Tibial artery (tissue), 4 donors: ENCODE measurements at places on chromosomes 2 and 18.

GRCh38 chr2:142965443-142965842 lies 88.0 kb downstream of the KYNU start:
- DNase-seq = no peak

DNA sequence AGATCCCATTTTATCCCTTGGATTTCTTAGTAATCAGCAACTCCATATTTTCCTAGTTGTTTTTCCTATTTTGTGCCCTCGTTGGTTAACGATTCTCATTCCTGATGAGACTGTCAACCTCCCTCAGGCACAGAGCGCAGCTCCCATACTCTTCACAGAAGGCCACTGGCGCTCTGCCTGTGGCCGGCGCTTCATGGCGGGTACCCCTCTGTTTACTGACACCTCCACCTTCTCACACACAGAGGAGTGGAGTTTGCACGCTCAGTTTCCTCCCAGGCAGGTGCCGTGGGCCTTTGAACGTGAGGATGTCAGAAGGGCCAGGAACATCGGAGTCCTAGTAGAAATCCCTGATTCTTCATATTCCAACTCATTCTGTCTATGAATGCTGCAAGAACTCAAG lies 139.0 kb downstream of the MBP start:
- DNase-seq = no peak

- no peak for DNase-seq
These were observed 20.2 kb upstream of the DYNC1I2 start for GRCh38 chr2:171667041-171667440.

DNA sequence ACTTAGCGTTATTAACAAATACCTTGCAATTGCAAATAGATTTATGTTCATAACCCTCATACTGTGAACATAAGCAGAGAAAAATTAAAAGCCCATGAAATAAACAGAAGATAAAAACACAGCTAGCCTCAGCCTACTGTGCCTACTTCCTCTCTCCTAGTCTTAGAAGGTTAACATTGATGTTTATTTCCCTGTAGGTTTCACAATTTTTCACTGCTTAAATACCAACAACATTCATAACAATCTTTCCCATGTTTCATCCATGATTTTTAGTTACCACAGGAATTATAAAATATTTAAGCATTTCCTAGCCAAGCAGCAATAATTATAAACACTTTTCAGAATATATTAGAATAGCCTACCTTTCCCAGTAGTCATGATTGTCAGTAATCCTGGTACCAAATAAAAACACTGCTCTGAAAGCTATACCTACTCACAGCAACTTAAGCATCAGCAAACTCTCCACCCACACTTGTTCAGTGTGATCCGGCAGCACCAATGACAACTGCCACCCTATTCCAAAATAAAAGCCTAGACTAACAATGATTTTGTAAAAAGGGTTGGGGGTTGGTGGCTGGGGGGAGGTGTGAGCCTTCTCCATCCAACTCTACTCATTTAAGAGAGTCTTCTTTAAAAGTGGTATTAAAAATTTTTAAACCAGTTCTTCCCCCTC lies 40.6 kb upstream of the RNU4ATAC start:
- no peak for DNase-seq

DNA sequence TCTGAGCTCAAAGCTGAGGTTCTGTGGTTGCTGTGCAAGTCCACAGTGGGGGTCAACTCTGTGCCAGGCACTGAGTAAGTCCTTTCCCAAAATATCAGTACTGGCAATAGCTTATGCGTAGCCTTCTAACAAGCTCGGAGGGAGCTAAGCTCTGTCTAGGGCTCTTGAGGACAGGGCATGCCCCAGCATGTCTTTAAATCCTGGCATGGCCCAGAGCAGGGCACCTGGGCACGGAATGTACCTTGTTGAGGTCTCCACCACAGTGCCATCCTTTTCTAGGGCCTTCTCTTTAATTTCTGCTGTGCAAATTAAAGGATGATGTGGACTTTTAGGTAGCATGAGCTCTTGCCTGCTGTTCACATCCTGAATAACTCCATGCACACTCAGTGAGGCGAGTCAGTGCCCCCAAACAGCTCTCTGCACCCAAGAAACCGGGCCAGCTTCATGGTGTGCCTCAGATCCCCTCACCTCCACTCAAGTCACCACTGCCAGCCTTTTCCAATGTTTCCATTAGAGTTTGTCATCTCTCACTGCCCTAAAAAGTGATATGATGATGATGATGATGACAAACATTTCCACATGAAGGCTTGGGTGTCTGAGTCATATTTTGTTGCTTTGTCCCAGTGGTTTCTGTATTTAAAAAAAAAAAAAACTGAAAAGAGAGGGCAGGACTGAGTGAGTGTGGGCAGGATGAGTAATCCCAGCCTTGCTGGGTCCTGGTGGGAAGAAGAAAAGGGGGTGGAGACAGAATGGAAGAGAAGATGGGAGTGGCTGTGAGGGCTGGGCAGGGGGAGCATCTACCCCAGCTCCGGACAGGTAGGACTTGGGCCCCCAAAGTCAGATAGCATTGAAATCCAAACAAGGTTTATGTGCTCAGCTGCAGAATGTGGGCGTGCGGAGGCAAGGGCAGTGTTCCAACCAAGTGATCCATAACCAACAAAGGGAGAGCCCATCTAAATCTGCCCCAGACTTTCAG lies 78.9 kb downstream of the ZBTB7C start:
- no peak for DNase-seq

GRCh38 chr2:47127862-47128543 lies 27.1 kb downstream of the STPG4 start:
- DNase-seq = no peak

GRCh38 chr2:129711816-129712675 lies 267.4 kb upstream of the RAB6C start:
- no peak for DNase-seq

- DNase-seq = no peak
These were observed 500.2 kb downstream of the EIPR1 start for GRCh38 chr2:2877427-2877826.

DNA sequence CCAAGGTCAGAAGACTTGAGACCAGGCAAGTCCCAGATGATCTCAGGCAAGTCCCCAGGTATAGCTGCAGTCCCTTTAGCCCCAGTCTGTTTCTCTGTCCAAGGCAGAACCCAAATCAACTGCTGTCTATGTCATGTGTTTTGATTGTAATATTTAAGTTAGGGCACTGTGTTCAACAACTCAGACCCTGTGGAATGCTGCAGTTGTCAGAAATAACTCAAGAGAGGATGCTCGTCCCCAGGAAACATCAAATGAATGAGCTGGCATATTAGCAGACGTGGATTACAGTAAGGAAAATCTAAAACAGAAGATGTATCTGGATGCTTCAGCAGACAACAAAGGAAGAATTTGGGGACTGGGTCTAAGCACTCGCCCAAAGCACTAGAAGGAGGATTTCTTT lies 70.1 kb downstream of the BCL11A start:
- DNase-seq = no peak

DNA sequence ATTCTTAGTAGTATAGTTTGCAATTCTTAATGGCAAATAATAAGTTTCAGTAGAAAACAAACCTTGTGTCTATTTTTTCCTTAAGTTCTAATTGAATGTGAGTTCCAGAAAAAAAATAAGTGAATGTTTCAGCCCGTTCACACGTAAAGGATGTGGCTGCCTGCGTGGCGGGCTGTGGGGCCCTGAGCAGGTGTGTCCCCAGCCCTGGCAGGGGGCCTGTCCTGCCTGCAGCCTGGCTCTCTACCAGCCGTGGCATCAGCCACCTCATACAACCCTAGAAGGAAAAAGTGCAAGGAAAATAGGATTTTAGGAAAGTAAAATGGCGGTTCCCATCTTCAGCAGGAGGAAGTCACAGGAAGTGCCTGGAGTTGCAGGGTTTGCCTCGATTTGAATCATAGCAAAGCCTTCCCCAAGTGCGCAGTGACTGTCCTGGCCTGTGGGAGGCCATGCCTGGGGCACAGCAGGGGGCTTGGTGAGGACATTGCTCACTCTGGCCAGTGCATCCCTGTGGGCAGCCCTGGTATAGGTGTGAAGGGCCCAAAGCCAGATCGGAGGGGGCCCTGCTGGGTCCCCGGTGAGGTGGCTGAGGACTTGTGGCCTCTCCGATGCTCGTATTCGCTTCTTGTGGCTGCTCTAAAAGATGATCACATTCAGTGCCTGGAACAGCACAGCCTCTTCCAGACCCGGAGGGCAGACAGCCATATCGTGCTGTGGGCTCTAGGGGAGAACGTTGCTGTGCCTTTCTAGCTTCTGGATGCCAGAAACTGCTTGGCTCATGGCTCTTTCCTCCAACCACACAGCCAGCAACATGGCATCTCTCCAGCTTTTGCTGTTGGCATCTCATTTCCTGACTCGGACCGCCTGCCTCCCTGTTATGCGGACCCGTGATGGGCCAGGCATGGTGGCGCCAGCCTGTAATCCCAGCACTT lies 12.6 kb downstream of the DTYMK start:
- no peak for DNase-seq

DNA sequence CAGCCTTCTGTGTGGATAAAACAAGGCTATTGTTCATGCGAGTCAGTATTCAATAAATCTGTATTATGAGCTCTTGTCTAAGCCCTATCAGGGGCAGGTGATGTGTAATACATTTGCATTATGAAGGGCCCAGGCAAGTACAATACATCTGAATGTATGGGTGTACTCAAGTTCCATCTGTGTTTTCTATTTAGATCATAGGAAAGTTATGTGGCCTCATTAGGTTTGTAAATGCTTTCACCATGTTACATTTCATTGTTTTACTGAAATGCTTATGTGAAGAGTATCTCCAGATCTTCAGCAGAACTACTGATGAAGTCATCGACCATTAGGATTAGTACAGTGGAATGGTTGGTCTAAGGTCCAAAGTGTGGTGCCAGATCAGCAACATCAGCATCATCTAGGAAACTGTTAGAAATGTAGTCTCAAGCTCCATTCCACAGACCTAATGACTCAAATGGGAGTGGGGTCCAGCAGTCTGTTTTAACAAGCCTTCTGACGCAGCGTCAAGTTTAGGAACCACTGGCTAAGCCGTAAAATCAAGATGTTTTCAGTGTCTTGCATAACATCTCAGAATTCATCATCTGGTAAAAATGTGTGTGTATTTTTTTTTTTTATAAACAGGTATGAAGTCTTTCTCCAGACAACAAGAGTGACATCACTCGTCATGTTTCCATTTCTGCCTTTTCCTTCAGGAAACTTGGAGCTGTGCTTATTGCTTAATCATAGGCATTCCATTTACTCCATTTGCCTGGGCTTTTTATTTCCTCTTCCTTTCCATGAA lies 80.5 kb downstream of the LYPD6 start:
- no peak for DNase-seq

GRCh38 chr2:30915486-30915885 lies 108.2 kb upstream of the CAPN13 start:
- DNase-seq = no peak

DNA sequence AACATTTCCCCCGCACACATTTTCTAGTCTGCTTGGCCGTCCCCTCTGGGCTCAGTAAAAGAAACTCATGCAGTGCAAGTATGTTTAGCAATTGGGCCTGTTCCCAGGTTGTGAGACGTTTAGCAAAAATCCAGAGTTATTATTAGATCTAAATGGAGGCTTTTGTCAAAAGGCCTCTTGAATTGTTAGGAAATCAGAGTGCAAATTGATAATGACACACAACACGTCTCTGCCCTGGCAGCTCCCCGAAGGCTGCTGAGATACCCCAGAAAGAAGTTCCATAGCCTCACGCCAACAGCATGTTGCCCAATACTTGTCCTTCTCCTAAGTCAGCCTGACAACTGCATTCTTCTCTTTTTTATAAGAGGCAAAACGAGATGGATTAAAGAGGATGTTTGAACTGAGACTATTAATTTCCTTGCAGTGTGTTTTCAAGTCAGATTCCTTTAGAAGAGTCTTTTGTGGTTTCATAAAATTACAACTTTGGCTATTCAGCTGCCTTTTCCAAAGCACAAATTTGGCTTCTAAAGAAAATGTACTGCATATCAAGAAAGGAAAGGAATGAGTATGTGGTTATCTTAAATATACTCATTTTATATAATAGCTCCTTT lies 202.2 kb downstream of the TRIB2 start:
- peak; percentile 84 for DNase-seq

DNA sequence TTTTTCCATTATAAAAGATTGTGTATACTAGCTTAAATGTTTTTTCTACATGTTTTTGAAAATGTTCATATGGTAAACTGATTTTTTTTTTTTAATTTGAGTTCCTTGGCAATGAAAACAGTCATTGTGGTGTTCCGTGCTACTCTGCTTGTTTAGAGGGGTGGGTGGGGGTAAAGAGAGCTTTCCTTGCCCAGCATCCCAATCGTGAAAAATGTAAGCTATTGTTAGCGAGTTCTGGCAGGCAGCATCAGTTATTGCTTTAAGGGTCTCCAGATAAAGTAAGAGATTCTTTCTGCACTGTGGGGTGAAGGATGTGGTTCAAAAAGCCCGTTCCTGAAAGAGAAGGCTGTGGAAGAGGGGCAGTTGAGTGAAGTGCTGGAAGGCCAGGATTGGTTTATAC lies 118.4 kb downstream of the TANC1 start:
- no peak for DNase-seq

DNA sequence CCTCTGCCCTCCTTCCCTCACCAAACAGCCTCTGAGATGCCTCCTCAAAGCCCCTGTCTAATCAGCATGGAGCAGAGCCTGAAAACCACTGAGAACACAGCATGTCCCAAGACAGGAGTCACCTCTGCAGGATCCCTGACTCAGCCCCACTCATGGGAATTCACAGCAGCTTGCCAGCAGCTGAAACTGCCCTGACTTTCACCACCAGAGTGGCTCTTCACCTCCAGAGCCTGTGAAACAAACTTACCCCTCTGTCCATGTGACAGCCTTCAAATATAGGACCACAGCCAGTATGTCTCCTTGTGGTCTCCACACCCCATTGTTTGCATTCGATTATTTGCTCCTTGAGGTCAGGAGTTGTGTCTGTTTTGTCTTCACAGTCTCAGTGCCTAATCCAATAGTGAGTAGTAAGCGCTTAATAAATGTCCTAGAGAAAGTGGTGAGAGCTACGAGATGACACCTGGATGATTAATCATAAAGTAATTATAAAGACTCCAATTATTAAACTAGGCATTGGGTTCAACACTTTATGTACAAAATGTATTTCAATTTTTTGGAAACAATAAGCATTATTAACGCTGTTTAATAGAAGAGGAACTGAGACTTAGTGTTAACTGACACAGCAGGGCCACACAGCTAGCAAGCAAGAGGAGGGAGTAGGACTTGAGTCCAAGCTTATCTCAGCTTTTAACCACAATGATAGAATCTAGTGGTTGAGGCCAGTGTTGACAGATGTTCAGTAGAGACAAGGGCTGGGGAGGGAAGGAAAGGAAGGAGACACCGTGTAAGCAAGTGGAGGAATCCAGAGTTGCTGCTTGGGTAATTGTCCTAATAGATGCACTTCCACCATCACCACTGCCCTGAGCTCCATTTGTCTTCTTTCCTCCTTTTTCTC lies 358.7 kb upstream of the TNP1 start:
- DNase-seq = no peak

- no peak for DNase-seq
These were observed 110.3 kb downstream of the PXDN start for GRCh38 chr2:1633936-1634587.

DNA sequence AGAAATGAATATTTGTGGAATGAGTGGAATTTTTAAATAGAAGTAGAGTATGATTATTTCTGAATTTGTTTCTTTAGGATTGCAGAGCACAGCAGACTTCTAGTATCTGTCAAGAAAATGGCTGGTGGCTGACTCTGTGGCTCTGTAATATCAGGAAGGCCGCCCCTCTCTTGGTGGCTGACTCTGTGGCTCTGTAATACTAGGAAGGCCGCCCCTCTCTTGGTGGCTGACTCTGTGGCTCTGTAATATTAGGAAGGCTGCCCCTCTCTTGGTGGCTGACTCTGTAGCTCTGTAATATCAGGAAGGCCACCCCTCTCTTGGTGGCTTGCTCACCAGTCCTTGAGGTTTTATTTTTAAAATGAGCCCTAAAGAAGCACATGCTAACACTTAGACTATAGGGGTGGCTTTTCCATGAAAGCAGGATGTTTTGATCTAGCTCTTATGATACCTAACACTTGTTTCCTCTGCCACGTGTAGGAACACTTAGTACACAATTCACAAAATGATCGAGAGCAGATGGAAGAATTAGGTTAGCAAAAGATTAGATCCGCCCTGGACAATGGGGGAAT lies 85.1 kb upstream of the TTC39C start:
- no peak for DNase-seq
